Caki2 (cell line): ENCODE measurements at places on chromosomes 12 and 14.

DNA sequence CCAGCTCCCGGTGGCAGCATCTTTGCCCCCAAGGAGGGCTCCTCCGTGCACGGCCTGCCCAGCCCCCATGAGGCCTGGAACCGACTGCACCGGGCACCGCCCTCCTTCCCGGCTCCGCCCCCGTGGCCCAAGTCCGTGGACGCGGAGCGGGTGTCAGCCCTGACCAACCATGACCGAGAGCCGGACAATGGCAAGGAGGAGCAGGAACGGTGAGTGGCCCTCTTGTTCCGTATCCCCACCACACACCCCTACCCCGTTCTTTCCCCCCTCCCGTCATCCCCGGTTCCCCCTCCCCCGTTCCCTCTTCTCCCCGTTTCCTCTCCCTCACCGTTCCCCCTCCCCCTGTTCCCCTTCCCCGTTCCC, 28.3 kb downstream of the LRCOL1 start:
- DNase-seq = no peak

DNA sequence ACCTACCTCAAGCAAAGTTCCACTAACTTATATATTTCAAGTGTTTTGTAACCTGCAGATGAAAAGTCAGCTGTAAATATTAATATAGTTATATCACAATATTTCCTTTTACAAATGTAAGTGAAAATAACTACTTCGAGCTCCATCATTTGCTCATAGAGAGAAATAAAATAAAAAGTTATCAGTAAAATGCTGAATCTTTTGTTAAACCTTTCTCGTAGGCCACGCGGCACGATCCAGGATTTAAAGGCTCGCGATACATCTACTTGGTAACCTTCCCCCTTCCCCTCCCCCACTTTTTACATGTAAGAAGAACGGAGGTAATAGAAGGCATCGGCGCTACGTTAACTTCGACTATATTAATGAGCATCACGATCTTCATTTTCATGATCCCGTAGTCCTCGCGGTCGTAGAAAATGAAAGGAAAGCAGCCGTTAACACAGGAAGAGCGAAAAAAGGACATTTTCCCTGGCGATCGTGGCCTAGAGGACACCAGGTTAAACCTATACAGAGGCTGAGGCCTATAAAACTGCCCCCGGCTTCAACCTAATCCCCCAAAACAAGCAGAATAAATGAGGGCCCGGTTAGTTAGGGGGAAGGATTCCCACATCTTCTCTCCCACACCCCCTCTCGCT, 508 bp downstream of the HNRNPC start:
- peak; percentile 35 for DNase-seq

DNA sequence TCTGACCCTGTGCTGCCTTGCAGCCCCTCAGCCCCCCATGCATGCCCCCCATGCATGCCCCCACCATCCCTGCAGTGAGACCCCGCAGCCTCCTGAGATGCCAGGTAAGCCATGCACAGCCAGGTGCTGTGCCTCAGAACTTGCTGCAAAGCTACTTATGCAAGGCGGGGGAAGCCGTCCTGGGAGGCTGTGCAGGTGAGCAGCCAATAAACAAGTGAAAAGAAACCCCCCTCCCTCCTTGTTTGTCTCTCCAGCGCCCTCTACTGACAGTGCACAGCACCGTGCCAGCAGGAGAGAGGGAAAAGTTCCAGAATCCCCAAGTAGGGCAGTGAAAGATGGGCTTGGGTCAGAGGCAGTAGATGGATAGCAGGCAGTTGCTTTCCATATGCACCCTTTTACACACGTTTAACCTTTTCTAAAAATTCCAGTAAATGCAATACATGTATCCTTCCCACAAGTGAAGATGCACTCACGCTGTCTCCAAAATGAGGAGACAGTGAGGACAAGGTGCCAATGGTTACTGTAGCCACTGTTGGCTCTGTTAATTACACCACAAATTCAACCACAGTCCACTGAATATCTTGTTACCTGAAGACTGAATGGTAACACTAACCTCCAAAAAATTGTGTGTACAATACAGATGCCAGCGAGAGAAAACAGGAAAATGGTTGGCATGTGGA, 18.0 kb downstream of the TNFAIP2 start:
- peak; percentile 52 for DNase-seq

GRCh38 chr12:46445551-46446235, 73.1 kb upstream of the SLC38A2 start:
- DNase-seq = no peak

DNA sequence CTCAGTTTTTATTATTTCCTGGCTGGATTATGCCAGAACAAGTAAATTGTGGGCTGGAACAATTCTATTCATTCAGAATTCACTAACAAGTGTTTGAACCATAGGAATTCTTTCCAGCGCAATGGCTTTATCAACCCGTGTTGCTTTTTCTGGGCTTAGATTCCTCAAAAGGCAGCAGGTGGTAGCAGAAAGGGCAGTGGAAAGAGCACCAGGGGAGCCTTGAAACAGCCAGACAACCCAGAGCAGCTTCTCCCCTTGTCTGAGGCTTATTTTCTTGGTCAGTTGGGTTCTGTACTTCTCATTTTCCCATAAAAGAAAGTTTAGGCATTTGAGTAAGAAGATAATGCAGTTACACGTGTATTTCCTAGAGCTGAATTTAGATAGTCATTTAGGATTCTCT, 130.7 kb downstream of the OTOGL start:
- DNase-seq = no peak

DNA sequence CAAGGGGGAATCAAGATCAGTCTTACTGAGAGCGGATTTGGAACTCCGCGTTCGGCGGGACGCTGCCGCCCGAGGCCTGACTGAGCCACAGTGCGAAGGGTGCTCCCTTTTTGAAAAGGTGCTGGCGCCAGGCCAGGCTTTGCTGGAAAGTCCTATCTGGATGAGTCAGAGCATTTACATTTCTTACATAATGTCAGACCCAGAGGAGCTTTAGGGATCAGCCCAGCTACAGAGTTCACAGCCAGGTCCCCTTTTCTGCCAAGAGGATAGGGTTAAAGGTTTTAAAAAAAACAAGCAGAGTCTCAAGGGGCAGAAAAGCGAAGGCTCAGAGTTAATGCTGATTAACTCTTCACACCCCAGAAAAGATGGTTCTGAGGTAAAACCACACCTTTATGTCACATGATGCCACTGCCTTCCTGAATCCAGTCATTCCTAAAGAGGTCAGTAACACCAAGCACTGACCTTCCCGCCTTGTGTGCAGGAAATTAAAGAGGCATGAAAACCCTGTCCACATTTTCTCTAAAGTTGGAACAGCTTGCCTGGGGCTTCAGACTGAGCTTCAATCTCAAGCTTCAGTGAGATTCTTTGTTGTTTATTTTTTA, 11.7 kb upstream of the FBXL14 start:
- peak; percentile 90 for DNase-seq

- DNase-seq = peak; percentile 15
Observed at GRCh38 chr14:91835920-91836843, 31.2 kb downstream of the TC2N start.

DNA sequence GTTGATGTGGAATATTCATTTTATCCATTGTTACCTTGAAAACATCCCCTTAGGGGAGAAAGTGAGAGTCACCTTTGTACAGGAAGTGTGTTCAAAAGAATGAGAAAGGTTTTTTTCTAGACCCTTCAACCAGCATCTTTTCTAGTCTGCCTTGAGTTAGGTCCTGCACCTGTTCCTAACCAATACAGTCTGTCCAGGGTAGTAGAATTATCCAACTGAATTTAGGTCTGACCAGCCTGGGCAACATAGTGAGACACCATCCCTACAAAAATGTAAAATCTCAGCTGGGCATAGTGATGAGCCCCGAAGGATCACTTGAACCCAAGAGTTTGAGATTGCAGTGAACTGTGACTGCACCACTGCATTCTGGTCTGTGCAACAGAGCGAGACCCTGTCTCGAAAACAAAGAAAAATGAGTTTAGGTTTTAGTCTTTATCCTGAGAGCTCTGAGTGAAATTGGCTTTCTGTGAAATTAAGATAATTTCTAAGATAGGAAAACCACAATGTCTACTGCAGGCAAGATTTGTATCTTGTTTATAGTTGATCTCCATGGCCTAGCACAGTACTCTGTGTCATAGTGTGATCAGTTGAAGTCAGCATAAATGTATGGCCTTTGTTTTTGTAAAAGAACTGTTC, 25.2 kb downstream of the ARHGAP5 start:
- DNase-seq = peak; percentile 41

DNA sequence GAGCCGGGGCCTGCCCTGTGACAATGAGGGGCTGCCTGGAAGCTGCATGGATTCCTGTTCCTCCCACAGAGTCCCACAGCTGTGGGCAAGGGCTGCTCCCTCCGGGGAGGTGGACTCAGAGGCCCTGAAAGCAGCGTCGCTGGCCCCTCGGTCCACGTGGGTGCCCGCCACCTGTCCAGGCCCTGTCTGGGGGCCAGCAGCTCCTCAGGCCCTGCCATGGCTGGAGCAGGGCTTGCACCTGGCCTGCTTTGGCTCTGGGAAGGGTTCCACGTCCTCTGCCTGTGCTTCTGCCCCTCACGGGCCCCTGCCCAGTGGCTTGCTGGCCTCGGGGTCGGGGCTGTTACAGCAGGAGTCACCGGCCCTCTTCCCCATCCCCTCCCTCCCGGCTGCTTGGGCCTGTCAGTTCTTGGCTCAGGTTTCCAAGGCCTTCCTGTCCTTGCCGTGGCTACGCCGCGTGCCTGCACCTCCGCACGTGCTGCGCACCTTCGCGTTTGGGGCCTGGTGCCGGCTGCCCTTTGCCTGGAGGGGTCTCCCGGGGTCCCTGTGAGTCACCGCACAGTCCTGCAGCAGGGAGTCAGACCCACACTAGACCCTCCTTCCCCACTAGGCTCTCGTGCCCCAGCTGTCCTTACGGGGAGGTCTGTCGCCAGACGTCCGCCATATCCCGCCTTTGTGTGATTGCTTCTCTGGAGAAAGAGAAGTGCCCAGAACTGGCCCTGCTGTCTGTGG, 5.8 kb downstream of the FBRSL1 start:
- no peak for DNase-seq

DNA sequence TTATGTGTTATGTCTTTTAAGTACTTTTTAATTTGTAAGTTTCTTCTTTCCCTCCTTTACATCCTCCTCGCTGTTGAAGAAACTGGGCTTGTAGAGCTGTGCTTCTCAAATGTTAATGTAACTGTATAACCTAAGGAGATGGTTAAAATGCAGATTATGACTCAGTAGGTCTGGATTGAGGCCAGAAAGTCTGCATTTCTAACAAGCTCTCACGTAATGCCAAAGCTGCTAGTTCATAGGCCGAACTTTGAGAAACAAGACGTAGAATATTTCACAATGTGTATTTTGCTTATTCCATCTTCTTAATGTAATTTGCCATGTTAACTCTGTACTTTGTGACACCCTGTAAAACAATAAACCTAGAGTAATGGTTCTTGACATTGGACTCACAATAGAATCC, 193.3 kb upstream of the SYT1 start:
- DNase-seq = peak; percentile 46

- DNase-seq = no peak
Observed at GRCh38 chr14:31122921-31123320, 84.7 kb downstream of the HECTD1 start.

- DNase-seq = peak; percentile 49
Observed at GRCh38 chr12:42130672-42131402, 13.8 kb downstream of the GXYLT1 start.

- DNase-seq = no peak
Observed at GRCh38 chr12:7091171-7091570, 1.1 kb downstream of the C1R start.

DNA sequence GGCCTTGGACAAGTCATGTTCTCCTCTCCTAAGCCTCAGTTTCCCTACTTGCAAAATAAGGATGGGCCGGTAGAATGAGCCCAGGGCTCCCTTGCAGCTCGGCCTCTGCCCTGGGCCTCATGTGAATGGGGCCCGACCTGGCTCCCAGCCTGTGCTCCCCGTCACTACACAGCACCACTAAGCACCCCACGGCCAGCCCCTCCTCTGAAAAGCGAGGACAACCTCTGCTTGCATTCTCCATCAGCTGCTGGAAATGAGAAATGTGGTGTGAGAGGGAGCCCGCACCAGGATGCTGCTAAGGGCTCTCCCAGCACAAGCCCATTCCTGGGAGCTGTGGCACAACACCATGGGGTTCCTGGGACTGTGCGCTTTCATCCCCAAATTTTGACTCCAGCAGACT, 10.2 kb downstream of the SLC25A47 start:
- no peak for DNase-seq

- no peak for DNase-seq
Observed at GRCh38 chr12:4320497-4320852, 538 bp upstream of the TIGAR start.

DNA sequence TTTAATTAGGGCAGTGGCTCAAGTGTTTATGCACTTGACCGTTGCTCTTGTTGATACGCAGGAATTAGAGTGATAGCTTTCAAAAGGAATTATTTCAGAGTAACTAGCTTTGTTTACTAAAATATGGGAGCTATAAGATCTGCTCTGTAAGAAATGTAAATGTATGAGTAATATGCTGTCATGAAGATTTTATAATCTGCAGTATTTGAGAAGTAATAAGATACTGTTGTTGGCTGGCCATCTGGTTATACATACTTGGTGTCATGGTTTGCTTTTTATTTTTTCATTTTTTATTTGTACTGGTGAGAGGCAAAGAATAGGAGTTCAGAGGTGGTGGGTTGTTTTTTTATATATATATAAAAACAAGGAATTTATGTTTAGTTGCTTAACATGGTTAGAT, 58.5 kb downstream of the PLXNC1 start:
- DNase-seq = no peak

DNA sequence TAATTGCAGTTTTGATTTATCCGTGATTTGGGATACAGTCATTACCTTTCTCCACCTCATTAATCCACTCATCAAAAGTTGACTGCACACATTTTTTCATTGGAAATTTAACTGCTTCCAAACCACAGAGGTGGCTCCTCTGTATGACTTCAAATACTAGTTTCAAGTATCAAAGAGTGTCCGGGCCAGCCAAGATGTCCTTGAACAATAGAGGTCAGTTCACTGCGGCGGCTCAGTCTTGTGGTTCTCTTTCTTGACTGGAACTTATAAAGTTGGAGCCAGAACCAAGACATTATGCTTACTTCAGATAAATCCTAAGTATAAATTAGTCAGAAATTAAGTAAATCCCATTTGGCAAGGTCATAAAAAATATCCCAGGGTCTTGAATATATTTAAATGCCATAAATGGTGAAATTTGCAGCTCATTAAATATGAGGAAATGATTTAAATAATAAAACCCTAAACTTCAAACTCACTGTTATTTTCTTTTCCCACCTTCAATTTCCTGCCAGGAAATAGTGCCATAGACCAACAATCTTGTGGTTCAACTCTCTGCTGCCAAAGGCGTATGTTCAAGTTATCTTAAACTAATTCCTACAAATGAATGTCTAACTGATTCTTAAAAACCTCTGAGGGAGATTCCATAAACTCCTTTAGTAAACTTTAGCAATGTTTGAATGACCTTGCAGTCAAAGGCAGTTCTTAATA, 360.8 kb downstream of the AEBP2 start:
- no peak for DNase-seq
